ENCODE measurements at places on chromosomes 2 and 18. TPM values are rescaled to one million over a fixed set of nuclear protein-coding genes. Genes with fewer than 3 reads are reported as not detected.

Gene IL36G
- not detected for total RNA-seq

Gene CHRNG
- not detected for total RNA-seq

Gene REG3A
- not detected for total RNA-seq

Gene CRYGD
- total RNA-seq = not detected

Gene DPP4
- total RNA-seq = 53.6 TPM

Gene C2orf78
- total RNA-seq = not detected

Gene DBI
- total RNA-seq = 39.3 TPM

Gene RPRM
- total RNA-seq = not detected

Gene COA5
- total RNA-seq = 20.7 TPM

- no peaks in the 10 kb centered on the region for H3K36me3 ChIP-seq
- H3K27me3 ChIP-seq = no peaks in the 10 kb centered on the region
- no peak overlapping the region for H3K4me3 ChIP-seq
- no peak overlapping the region for H3K27ac ChIP-seq
- DNase-seq = no peak
Measured at GRCh38 chr2:3956892-3957291, 253.5 kb downstream of the DCDC2C start.

GRCh38 chr2:232516551-232516950 lies 3.6 kb upstream of the PRSS56 start:
- H3K4me1 ChIP-seq = peaks cover 8% of the 10 kb centered on the region
- no peaks in the 10 kb centered on the region for H3K36me3 ChIP-seq
- peaks cover 45% of the 10 kb centered on the region for H3K27me3 ChIP-seq
- no peak overlapping the region for H3K27ac ChIP-seq

DNA sequence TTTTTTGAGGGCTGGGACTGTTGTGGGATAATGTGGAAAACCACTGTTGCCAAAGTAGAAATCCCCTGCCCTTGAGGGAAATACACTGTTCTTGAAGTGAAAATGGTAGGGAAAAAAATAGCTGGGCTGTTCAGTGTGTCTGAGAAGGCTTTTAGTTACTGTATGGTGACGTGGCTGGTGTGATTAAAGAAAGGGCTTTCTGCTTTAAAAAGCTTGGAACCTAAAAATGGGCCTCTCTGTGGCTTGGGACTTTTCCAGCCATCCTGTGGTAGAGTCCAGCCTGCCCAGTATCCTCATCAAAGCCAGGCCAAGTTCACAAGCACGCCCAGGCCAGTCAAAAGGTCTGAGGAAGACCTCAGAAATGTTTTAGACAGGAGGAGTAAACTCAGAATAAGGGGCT lies 6.8 kb downstream of the MGAT5 start:
- DNase-seq = no peak
- peak overlapping the region; percentile 90 for H3K27ac ChIP-seq
- H3K27me3 ChIP-seq = no peaks in the 10 kb centered on the region
- no peaks in the 10 kb centered on the region for H3K36me3 ChIP-seq

DNA sequence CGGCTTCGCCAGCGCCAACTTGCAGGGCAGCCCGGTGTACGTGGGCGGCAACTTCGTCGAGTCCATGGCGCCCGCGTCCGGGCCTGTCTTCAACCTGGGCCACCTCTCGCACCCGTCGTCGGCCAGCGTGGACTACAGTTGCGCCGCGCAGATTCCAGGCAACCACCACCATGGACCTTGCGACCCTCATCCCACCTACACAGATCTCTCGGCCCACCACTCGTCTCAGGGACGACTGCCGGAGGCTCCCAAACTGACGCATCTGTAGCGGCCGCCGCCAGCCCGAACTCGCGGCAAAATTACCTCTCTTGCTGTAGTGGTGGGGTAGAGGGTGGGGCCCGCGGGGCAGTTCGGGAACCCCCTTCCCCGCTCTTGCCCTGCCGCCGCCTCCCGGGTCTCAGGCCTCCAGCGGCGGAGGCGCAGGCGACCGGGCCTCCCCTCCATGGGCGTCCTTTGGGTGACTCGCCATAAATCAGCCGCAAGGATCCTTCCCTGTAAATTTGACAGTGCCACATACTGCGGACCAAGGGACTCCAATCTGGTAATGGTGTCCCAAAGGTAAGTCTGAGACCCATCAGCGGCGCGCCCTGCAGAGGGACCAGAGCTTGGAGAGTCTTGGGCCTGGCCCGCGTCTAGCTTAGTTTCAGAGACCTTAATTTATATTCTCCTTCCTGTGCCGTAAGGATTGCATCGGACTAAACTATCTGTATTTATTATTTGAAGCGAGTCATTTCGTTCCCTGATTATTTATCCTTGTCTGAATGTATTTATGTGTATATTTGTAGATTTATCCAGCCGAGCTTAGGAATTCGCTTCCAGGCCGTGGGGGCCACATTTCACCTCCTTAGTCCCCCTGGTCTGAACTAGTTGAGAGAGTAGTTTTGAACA lies 15.1 kb downstream of the HOXD3 start:
- no peak overlapping the region for H3K4me3 ChIP-seq
- peaks cover 96% of the 10 kb centered on the region for H3K27me3 ChIP-seq
- H3K36me3 ChIP-seq = peaks cover 4% of the 10 kb centered on the region
- DNase-seq = no peak
- H3K27ac ChIP-seq = peak overlapping the region; percentile 14
- peaks cover 3% of the 10 kb centered on the region for H3K4me1 ChIP-seq

DNA sequence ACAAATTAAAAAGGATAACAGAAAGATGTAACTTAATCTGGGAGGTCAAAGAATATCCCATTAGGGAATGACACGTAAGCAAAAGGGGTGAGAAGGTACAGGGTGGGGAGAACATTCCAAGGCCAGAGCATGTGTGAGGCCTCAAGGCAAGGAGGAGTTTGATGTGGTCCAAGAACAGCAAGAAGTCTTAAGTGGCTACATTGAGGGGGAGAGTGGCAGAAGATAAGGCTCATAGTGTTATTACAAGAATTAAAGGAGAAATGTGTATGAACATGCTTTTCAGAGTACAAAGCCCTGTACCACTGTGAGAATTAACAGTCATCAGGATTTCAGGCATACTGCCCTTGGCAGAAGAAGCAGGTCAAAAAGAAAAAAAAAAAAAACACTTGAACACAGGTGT lies 174.4 kb upstream of the ERBB4 start:
- no peaks in the 10 kb centered on the region for H3K27me3 ChIP-seq
- DNase-seq = no peak
- no peak overlapping the region for H3K4me3 ChIP-seq
- no peaks in the 10 kb centered on the region for H3K4me1 ChIP-seq
- no peaks in the 10 kb centered on the region for H3K36me3 ChIP-seq
- no peak overlapping the region for H3K27ac ChIP-seq

DNA sequence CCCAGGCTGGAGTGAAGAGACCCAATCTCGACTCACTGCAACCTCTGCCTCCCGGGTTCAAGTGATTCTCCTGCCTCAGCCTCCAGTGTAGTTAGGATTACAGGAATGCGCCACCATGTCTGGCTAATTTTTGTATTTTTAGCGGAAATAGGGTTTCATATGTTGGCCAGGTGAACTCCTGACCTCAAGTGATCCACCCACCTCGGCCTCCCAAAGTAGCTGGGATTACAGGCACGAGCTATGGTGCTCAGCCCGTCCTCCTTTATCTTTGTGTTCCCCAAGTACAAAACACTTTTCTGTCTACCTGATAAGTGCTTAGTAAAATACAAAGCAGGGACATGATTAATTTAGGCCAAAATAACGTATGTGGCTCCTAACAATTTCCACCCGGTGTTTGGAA lies 91.2 kb upstream of the STK17B start:
- H3K27ac ChIP-seq = peak overlapping the region; percentile 99
- DNase-seq = no peak
- H3K36me3 ChIP-seq = no peaks in the 10 kb centered on the region
- H3K4me1 ChIP-seq = peaks cover 53% of the 10 kb centered on the region
- H3K4me3 ChIP-seq = peak overlapping the region; percentile 78

- H3K4me1 ChIP-seq = no peaks in the 10 kb centered on the region
- no peak overlapping the region for H3K4me3 ChIP-seq
- H3K27me3 ChIP-seq = no peaks in the 10 kb centered on the region
Measured at GRCh38 chr2:184444623-184445223, 153.6 kb upstream of the ZNF804A start.

- no peaks in the 10 kb centered on the region for H3K36me3 ChIP-seq
- peaks cover 9% of the 10 kb centered on the region for H3K4me1 ChIP-seq
- DNase-seq = no peak
- no peak overlapping the region for H3K27ac ChIP-seq
- H3K27me3 ChIP-seq = peaks cover 45% of the 10 kb centered on the region
- no peak overlapping the region for H3K4me3 ChIP-seq
Measured at GRCh38 chr2:64881037-64881492, 108.1 kb upstream of the SLC1A4 start.

DNA sequence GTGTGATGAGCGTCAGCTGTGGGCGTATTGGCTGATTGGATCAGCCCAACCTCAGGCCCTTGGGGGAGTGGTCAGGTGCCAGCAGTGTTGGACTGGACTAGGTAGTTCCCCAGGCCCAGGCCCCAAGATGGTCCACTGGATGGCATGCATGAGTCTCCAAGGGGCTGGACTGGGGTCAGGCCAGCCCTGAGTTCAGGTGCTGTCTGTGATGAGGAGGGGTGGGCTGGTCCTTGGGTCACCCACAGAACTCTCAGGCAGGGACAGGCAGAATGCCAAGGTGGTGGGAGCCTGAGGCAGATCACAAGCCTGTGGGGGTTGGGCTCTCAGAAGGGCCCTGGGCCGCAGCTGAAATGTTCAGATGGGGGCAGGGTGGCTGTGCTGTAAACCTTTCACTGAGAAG lies 59.5 kb upstream of the THUMPD2 start:
- no peak overlapping the region for H3K27ac ChIP-seq
- no peak overlapping the region for H3K4me3 ChIP-seq
- peaks cover 8% of the 10 kb centered on the region for H3K27me3 ChIP-seq
- no peaks in the 10 kb centered on the region for H3K36me3 ChIP-seq

- H3K27ac ChIP-seq = no peak overlapping the region
- H3K27me3 ChIP-seq = no peaks in the 10 kb centered on the region
- H3K4me3 ChIP-seq = no peak overlapping the region
- no peak for DNase-seq
Measured at GRCh38 chr2:195472501-195473234, 184.4 kb upstream of the SLC39A10 start.

DNA sequence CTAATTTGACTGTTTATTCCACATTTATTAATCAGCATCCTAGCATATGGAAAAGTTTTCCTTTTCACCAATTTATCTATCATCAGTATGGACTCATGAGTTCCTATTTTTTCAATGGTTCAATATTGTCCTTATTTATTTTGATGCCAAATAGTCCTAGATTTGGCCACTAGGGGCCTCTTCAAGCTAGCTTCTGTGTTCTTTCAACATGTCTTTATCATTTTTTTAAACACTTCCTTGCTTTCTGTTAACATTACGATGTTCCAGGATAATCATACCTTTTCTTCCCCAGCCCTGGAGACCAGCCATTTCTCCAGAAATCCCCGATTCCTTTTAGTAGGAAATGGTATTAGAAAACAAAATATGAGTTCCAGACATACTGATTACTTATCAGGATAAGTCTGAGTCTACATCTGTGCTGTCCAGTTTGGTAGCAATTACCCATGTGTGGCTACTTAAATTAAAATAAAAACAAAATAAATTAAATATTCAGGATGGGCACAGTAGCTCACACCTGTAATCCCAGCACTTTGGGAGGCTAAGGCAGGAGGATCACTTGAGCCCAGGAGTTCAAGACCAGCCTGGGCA lies 70.6 kb downstream of the RPE start:
- DNase-seq = no peak
- no peaks in the 10 kb centered on the region for H3K36me3 ChIP-seq
- no peak overlapping the region for H3K4me3 ChIP-seq

- H3K4me3 ChIP-seq = no peak overlapping the region
- H3K27ac ChIP-seq = no peak overlapping the region
- no peaks in the 10 kb centered on the region for H3K27me3 ChIP-seq
- no peak for DNase-seq
- no peaks in the 10 kb centered on the region for H3K36me3 ChIP-seq
Measured at GRCh38 chr18:8744656-8745055, 39.3 kb downstream of the MTCL1 start.

DNA sequence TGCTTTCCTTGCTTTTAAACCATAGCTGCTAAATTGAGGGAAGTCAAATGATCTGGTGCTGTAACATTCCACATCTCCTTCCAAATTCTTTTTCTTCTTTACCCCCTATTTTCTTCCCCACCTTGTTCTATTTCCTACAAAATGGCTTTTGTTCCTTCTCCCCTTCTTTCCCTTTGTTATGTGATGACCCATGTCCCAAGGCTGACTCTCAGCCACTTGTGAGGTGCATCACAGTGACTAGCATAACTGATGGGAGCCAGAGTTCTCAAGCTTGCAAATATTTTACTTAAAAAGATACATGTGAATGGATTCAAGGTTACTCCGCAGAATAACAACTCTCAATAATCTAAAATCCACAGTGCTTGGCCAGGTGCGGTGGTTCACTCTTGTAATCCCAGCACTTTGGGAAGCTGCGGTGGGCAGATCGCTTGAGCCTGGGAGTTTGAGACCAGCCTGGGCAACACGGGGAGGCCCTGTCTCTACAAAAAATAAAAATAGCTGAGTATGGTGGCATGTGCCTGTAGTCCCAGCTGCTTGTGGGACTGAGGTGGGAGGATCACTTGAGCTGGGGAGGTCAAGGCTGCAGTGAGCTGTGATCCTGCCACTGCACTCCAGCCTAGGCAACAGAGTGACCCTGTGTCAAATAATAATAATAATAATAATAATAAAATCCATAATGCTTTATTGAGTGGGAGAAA lies 100.1 kb upstream of the CERS6 start:
- no peak for DNase-seq
- H3K36me3 ChIP-seq = peaks cover 2% of the 10 kb centered on the region
- H3K27me3 ChIP-seq = no peaks in the 10 kb centered on the region
- H3K4me1 ChIP-seq = peaks cover 9% of the 10 kb centered on the region
- H3K27ac ChIP-seq = no peak overlapping the region
- H3K4me3 ChIP-seq = no peak overlapping the region

DNA sequence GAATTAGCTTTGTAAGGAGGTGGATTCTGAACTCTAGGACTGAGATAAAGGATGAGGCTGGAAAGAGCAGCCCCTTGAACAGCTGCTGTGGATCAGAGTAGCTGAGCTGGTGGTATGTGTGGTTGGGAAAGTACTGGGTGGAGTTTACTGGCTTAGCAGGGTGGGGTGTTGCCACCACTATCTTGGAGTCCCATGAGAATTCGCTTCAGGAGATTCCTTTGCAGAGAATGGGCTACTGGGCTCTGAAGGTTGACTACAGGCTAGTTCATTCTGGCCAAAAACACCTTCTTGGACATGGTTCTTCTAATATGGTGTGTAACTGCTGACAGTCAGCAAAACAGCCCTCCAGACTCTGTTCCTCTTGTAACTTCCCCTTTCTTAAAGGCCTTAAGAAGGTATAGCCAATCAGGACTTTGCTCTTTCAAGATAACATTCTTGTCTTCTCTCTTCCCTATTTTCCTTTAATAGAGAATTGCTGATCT lies 52.7 kb downstream of the TET3 start:
- no peaks in the 10 kb centered on the region for H3K36me3 ChIP-seq
- H3K27me3 ChIP-seq = no peaks in the 10 kb centered on the region
- H3K4me1 ChIP-seq = peaks cover 61% of the 10 kb centered on the region
- peak overlapping the region; percentile 75 for H3K27ac ChIP-seq

DNA sequence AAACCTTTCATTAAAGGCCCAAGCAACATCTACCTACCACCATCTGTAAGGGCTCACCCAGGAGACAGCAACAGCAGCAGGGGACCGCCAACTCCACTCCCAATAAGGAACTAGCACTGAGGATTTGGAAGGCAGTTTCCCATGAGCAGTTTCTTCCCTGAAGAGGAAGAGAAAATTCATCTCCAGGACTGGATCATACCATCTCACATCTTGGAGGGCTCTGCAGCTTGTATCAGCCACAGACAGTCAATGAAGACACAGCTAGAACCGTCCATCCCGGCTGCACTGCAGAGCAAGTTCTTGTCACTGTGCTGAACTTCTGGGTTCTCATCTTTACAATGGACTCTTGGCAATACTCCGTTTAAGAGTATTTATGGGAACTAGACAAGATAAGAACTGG lies 2.8 kb upstream of the GYPC start:
- H3K27ac ChIP-seq = no peak overlapping the region
- no peak for DNase-seq
- no peaks in the 10 kb centered on the region for H3K36me3 ChIP-seq
- H3K4me1 ChIP-seq = peaks cover 22% of the 10 kb centered on the region
- H3K27me3 ChIP-seq = no peaks in the 10 kb centered on the region
- H3K4me3 ChIP-seq = no peak overlapping the region

Measured in T-helper 17 cell (primary cell).